ENCODE measurements at places on chromosomes 16 and 17.

DNA sequence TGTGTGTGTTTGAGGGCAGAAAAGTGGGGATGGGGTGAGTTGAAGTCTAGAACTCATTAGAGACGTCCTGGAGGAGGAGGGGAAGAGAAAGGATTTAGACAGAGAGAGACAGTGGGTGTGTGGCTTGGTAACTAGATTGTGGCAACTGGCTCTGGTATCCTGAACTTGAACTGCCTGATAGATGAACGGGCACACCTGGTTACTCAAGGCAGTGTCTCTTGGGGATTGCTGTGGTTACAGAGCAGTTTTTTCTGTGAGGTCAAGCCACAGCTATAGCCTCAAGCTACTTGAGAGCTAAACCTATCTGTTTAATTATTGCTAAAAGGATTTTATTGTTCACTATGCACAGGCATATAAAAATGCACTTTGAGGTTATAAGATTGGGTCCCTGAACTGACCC lies 29.8 kb upstream of the MYH2 start:
- no peak for DNase-seq

DNA sequence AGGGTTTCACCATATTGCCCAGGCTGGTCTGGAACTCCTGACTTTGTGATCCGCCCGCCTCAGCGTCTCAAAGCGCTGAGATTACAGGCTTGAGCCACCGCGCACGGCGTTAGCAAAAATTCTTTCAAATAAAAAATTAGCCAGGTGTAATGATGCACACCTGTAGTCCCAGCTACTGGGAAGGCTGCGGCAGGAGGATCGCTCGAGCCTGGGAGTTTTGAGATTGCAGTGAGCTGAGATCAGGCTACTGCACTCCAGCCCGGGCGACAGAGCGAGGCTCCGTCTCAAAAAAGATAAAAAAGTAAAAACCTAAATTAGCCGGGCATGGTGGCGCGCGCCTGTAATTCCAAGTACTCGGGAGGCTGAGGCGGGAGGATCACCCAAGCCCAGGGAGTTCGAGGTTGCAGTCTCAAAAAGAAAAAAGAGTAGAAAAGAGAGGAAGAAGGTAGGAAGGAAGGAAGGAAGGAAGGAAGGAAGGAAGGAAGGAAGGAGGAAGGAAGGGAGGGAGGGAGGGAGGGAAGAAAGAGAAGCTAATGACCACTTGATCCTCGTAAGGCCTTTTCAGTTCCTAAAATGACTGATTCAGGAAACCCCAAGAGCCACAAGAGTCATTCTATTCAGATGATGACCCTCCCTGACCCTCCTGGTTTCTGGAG lies 59.2 kb downstream of the SRL start:
- no peak for DNase-seq

GRCh38 chr17:48954300-48954755 lies 9.7 kb upstream of the SNF8 start:
- DNase-seq: no peak

GRCh38 chr16:78647019-78647418 lies 547.6 kb downstream of the WWOX start:
- DNase-seq: no peak

Data from stimulated activated CD8-positive, alpha-beta memory T cell treated with anti-CD3 and anti-CD28 coated beads, Interleukin-7, amount 100 ng/mL, for 4 hours (primary cell).